ENCODE measurements at places on chromosomes 4 and X. TPM values are rescaled to one million over a fixed set of nuclear protein-coding genes. Genes with fewer than 3 reads are reported as not detected.

F8A2 gene
- not detected for total RNA-seq

STBD1 gene
- total RNA-seq = 1.8 TPM

ADH1A gene
- 0.74 TPM for total RNA-seq

GAB3 gene
- total RNA-seq = 4.0 TPM

KLHL4 gene
- total RNA-seq = 0.22 TPM

ANKRD17 gene
- 45.8 TPM for total RNA-seq

PPP1R2C gene
- total RNA-seq = not detected

SCML2 gene
- total RNA-seq = 0.63 TPM

EBP gene
- total RNA-seq = 20.8 TPM

CSAG1 gene
- not detected for total RNA-seq

CSAG2 gene
- total RNA-seq = not detected
